Upper lobe of right lung (tissue), 1 donor: ENCODE measurements at places on chromosomes 4 and X. TPM values are rescaled to one million over a fixed set of nuclear protein-coding genes. Genes with fewer than 3 reads are reported as not detected.

ANOS1 gene
- 49.7 TPM for total RNA-seq

MAGEB17 gene
- not detected for total RNA-seq

MRFAP1L1 gene
- 46.6 TPM for total RNA-seq

FGB gene
- total RNA-seq: 1.2 TPM

HSFX1 gene
- 1.4 TPM for total RNA-seq
